ENCODE measurements at places on chromosomes 4 and X.

- DNase-seq: no peak
These were observed 57.1 kb downstream of the PDLIM5 start for GRCh38 chr4:94508806-94509205.

- no peak for DNase-seq
These were observed 75.9 kb upstream of the CAMK2D start for GRCh38 chr4:113837397-113837796.

- no peak for DNase-seq
These were observed 89.3 kb downstream of the SH2D1A start for GRCh38 chrX:124435616-124436015.

- no peak for DNase-seq
These were observed 419.1 kb upstream of the BOD1L1 start for GRCh38 chr4:14046642-14047041.

All from right renal pelvis (tissue), 4 donors.